ENCODE measurements at places on chromosomes 5 and 9.

- no peak for DNase-seq
Observed at GRCh38 chr5:77847129-77847460, 71.0 kb upstream of the TBCA start.

DNA sequence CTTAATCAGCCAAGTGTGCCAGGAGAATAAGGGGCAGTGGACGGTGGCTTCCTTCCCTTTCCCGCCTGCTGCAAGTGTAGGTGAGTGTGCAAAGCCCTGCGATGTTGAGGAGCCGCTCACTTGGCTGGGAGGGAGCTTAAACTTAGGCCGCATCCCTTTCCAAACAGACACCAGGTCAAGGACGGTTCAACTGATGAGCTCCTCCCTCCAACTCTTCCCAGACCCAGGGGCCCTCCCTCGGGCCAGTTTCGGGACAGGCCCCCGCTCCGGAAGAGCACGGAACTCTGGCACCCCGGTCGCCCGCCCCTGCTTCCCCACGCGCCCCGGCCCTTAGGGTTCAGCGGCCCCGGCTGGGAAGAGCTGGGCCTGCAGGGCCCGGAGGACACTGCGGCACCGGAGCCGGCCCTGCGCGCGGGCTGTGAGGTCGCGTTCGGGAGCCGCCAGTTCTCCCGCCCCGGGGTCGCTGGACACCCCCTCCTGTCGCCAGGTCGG, 481 bp downstream of the MRPL36 start:
- DNase-seq, result no peak

- no peak for DNase-seq
Observed at GRCh38 chr9:34648673-34649072, 2.2 kb downstream of the GALT start.

GRCh38 chr5:97534166-97534565, 351.1 kb upstream of the RIOK2 start:
- no peak for DNase-seq

- DNase-seq, result no peak
Observed at GRCh38 chr9:130156672-130157071, 15.5 kb upstream of the NCS1 start.

- no peak for DNase-seq
Observed at GRCh38 chr9:11915699-11916098, 777.5 kb upstream of the TYRP1 start.

- no peak for DNase-seq
Observed at GRCh38 chr9:86660146-86660943, 287.0 kb downstream of the GAS1 start.

DNA sequence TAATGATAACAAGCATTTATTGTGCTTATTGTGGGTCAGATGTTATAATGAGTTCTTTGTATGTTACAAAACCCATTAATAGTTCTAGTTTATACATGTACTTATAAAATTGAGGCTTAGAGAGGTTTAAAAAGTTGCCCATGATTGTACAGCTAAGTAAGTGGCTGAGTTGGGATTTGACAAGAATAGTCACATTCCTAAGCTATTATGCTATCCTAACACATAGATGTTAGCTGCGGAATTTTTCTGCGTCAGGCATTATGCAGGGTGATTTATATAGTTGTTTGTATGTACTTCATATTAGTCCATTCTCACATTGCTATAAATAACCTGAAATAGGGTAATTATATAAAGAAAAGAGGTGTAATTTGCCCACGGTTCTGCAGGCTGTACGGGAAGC, 12.5 kb downstream of the COMMD10 start:
- no peak for DNase-seq

Measured in esophagus squamous epithelium (tissue), 5 donors.